ENCODE measurements at places on chromosomes 2 and 18.
A peak's percentile ranks its signal among the peaks of the same experiment; 100 is the strongest.

DNA sequence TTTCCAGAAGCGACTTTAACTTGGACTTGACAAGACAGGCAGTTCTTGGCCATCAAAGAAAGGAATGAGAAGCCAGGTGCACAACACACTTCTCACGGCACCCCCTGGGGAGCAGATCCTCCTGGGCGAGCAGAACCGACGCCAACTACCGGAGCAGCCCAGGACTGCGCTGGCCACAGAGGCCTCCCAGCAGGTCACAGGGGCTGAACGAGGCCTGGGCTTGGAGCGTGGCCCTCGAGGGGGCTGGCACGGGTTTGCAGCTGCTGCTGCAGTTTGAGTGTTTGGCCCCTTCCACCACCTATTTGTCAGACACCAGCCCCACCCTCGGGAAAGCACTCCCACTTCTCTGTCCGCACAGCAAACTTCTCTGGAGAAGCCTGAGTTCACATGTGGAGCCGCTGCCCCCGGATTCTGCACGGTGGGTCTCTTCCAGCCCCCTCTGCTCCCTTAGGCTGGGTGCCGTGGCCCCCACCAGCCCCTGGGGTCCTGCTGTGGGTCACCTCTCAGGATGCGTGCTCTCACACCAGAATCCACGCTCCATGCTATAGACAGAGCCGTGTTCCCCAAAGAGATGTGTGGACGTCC lies 306.7 kb upstream of the SALL3 start:
- DNase-seq: no peak

DNA sequence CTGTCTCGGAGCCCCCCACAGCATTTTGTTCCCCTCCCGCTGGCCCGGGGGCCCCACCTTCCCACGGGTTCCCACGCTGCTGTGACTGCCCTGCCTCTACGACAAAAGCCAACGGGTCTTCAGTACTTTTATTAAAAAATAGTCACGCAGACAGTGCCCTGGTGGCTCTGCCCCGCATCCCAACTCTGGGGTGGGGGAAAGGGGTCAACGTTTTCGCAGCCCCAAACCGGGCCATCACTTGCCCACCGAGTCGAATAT lies 1.0 kb downstream of the UCN start:
- no peak for DNase-seq

DNA sequence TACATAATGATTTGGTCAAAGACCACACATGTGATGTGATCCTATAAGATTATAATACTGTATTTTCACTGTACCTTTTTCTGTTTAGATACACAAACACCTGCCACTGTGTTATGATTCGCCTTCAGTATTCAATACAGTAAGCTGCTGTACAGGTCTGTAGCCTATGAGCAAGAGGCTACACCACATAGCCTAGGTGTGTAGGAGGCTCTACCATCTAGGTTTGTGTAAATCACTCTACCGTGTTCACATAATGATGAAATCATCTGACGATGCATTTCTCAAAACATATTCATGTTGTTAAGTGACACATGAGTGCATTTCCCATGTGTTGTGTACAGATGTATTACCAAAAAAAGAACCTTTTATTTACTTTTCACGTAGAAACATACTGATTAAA lies 74.5 kb downstream of the USP40 start:
- DNase-seq: no peak

- DNase-seq: no peak
These were observed 429.3 kb upstream of the VRK2 start for GRCh38 chr2:57617318-57617717.

GRCh38 chr18:32753656-32754260 lies 19.1 kb downstream of the KLHL14 start:
- no peak for DNase-seq

- no peak for DNase-seq
These were observed 295.8 kb downstream of the SP3 start for GRCh38 chr2:173669271-173669853.

GRCh38 chr2:10441948-10442347 lies 6.2 kb downstream of the ODC1 start:
- no peak for DNase-seq

DNA sequence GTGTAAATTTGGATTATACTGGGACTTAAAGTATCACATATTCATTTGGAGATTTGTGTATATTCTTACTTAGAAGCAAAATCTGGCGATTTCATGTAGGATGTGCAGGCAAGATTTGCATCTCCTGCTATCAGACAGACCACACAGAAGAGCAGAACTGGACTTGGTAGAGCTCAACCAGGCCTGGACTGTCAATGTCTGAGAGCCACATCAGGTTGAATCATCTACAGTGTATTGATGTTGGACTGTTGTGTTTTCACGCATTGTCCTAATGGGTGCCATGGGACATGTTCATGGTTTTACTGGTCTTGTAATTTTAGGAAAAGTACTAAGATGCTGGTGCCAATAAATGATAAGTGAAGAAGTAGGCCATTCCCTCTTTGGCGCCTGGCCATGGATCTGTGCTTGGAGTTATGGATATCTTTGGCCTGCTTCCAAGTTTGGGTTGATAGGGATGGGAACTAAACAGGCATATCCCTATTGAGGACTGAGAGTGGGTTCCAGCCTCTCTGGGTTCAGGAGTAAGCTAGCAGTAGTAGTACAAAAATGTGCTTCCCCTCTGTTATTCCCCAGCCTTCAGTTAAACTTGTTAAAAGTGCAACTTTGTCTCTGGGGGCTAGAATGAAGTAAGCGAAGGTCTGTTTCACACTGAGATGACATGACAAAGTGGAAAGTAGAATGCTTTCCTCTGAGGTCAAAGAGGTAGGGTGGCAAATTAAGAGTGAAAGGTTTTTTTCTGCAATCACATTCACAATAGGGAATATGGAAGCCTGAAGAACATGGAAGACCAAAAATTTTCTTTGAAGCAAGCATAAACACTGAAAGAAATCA lies 49.2 kb upstream of the NEMP2 start:
- no peak for DNase-seq

GRCh38 chr2:61713457-61713856 lies 140.4 kb downstream of the FAM161A start:
- DNase-seq: no peak

GRCh38 chr2:142572346-142573132 lies 304.9 kb upstream of the KYNU start:
- no peak for DNase-seq

- DNase-seq: no peak
These were observed 84.4 kb upstream of the CAVIN2 start for GRCh38 chr2:191931329-191931728.

DNA sequence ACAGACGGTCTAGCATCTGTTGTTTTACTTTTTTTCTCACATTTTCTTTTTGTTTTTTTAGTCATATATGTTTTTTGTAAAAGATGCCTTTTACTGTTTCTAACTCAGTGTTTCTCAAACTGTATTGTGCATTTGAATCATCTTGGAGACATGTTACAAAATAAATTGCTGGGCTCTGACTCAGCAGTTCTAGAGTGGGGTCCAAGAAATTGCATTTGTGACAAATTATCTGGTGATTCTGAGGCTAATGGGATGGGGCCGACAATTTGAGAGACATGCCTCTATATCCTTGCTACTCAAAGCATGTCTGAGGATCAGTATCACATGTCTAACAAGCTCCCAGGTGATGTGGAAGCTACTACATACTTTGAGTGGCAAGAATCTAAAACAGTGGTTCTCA lies 478.8 kb downstream of the PLCL1 start:
- DNase-seq: no peak

DNA sequence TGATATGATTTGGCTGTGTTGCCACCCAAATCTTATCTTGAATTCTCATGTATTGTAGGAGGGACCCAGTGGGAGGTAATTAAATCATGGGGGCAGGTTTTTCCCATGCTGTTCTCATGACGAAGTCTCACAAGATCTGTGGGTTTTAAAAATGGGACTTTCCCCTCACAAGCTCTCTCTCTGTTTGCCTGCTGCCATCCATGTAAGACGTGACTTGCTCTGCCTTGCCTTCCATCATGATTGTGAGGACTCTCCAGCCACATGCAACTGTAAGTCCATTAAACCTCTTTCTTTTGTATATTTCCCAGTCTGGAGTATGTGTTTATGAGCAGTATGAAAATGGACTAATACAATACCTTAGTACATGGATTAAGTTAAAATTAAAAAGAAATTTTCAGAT lies 1094.7 kb upstream of the SLC39A10 start:
- no peak for DNase-seq

DNA sequence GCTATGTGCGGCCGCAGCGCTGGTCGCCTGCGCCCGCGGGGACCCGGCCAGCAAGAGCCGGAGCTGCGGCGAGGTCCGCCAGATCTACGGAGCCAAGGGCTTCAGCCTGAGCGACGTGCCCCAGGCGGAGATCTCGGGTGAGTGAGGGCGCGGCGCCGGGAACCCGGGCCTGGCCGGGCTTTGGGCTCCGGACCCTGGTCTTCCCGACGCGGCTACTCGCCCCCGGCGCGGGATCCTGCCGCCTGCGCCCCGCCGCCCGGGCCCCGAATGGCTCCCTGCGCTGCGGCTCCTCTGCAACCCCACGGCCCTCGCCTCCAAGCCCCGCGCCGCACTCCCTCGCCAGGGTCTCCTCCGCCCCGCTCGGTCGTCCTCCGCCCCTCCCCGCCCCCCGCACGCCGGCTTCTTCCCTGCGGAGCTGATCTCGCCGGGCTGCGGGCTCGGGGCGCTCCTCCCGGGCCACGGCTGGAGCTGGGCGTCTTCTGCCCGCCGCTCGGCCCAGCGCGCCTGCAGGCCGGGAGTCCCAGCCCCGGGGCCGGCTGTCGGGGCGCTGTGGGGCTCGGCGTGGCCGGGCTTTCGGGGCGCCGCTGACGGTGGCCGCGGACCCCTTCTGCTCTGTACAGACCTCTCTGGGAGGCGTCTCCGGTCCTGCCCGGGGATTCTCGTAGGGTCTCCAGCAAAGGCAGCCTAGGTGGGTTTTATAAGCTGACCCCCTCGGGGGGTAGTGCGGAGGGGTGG lies 652 bp downstream of the GPC1 start:
- no peak for DNase-seq

DNA sequence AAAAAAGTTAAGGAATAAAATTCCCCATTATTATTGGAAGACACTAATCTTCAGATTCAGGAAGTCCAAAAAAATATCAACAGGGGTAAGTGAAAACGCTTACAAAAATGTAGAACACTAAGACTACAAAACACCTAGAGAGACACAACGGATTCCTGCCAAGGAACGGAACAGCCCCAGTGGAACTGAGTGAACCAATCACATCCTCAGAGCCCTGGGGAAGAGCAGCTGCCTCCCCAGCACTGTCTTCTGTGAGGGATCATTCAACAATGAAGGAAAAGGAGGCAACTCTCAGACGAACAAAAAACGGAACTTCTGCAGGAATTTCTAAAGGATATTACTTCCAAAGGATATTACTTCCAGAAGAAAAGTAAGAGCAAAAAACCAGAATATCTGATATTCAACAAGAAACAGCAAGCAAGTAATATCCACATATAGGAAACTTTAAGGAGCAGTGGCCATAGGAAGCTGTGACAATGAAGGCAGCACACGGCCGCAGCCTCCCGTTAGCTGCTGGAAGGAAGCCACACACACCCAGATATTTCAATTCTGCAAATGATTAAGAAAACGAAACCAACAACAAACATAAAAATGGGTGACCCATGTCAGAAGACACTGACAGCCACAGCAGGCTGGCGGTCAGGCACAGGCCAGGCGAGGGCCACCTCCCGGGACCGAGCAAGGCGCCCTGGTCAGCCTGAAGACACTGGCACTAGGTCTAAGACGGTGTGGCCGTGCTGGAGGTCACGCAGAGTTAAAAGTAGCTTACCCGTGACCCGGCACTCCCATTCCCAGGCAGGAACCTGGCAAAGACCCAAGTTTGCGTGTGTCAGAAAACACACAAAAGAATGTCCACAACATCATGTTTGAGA lies 81.8 kb downstream of the HDAC4 start:
- DNase-seq: no peak

- DNase-seq: no peak
These were observed 55.4 kb downstream of the RTP5 start for GRCh38 chr2:241924909-241925250.

GRCh38 chr18:21112140-21112473 lies 494 bp upstream of the ROCK1 start:
- DNase-seq: no peak

DNA sequence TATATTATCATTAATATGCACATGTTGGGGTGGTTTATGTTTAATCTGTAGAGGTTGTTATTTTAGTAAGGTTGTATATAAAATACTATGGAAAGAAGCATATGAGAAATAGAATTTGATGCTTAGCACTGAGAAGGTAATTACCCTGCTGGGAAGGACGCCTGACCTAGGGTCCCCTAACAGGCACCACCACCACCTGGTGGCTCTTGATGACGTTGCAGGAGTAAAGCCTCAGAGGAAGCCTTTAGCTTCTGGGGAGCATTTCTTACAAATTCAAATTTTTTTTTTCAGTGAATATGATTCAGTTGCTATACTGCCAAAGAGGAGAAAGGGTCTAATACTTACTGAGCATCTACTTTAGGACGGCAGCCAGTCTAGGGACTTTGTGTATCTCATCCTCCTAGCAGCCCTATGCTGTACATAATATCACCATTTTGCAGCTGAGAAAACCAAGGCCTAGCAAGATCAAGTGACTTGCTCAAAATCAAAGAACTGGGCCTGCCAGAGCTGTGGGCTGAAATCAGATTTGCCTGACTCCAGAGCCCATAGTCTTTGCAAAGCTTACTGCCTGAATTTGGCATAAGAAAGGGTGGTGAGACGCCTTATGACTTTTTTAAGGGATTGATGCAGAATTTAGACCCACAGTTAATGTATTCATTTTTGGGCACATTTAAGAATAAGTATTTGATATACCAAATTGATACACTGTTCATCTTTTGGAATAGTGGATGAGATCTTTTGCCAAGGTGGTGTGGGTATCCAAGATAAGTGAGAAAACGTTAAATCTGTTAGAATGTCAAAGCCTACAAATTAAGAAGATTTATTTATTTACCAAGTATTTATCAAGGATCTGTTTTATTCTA lies 78.8 kb upstream of the GAREM1 start:
- DNase-seq: peak; percentile 37

GRCh38 chr2:88234760-88235159 lies 64.6 kb downstream of the THNSL2 start:
- DNase-seq: no peak

DNA sequence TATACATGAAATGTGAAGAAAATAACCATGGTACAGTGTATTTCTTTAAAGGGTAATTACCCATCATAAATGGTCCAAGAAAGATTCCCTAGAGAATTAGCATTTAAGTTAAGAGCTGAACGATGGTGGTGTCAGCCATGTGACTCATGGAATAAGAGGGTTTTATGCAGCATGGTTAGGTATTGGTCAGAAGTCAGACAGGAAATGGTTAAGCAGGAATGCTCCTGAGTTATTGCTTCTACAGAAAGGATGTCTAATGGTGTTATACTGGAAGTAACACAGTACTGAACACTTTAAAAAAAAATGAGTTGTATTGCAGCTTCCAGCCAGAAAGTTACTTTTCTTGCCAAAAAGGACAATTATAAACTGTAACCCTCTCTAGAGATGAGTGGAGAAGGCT lies 72.7 kb upstream of the UBE2E3 start:
- DNase-seq: peak; percentile 18

- DNase-seq: no peak
These were observed 2.5 kb upstream of the SERPINE2 start for GRCh38 chr2:224041554-224041953.

DNA sequence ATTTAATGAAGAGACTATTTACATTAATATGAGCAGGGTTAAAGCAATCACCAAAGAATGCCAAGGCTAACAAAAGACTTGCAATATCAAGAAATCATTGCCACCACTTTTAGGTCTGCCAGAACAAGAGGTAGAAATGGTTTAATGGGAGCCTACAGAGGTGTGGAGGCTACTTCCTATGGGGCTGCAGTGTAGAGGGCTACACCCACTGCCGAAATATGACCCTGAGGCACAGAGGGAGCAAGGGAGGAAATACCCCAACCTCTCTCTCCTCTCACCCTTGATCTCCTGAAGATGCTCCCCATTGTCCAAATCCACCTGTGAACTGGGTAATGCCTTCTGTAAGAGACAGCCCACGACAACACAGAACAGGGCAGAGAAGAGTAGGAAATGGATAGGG lies 315.4 kb downstream of the SMAD2 start:
- DNase-seq: no peak

All from RWPE1 (cell line).